Vagina (tissue), 2 donors: ENCODE measurements at places on chromosomes 5 and 9.

DNA sequence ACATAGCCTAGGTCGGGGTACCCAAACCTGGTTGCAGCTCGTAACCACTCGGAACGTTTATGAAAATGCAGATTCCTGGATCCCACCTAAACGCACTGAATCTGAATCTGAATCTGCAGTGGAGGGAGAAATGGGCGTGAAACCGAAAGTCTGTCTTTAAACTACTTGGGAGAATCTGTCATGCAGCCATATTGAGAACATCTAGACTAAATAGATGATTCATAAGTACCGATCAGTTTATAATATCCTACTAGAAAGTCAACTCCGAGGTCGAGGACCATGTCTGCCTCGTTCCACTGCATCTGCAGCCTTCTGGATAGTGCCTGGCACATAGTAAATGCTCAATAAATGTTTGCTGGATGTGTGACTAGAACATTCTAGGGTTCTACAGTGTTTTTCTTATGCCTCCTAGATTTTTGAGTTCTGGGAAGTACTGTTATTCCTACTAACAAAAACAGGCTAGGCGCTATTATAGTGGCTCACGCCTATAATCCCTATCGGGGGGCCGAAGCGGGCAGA is 632 bp downstream of the COQ4 start:
- no peak for DNase-seq

GRCh38 chr9:113886466-113886865 is 10.4 kb downstream of the ZNF618 start:
- DNase-seq = no peak

DNA sequence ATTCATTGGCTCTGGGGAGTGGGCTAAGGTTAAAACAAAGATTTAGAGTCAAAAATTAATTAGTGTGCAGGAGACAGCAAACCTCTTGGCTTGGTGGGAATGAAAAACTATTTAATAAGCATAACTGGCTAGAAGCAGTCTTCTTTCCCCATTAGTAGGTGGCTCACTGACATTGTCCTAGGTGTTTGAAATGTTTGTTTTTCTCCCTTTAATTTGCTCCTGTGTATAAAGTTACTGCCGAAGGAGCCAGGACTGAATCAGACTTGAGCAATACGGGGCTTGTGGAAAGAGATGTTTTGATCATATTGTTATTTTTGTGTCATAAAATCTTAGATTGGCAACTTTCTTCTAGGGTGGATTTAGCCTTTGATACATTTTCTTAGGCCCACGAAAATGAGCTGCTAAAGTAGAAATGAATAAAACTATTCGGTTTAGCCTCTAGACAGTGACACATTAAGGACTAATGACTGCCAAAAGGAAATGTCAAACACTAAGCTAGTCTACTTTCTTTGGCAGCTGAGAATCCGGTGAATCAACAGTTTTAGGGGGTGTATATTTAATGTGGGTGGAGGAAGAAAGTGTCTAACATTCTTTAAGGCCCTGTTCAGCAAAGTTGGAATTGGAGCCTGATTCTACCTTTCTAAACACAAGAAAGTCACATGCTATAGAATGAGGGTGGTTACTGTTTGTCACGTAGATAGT is 30.2 kb downstream of the LRRTM2 start:
- no peak for DNase-seq

DNA sequence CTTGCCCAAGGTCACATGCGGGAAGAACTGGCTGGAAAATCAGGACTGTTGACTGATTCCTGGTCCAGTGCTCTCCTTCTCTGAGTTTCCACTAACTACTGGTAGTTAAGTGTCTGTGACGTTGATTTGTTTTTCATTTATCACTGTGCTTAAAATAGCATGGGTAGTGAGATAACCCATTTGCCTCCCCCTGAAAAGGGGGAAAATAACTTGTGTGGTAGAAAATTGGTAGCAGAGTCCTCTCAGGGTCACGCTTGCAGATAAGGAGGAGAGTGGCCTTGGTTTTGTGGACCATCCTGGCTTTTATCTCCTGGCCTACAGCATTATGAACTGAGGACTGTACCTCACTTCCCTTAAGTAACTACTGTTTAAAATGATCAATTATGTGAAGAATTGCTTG is 10.9 kb downstream of the FUBP3 start:
- DNase-seq = no peak

DNA sequence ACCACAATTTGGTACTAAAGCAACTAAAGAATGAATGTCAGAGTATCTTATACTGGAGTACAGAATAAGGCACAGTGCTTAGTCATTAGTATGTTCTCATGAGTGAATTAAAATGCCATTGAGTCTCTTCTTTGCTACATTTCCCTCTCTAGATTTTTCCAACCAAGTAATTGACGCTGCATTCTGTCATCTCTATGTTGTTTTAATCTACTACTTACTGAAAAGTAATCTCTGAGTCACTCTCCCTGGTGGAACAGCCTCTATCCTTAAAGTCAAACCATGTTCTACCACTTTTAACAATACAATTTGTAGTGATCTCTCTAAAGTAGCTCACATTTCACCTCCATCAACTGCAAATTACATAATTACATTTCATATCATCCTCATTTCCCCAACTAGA is 495.1 kb downstream of the CDH18 start:
- no peak for DNase-seq

- no peak for DNase-seq
Observed at GRCh38 chr9:38382141-38382540, 10.4 kb upstream of the ALDH1B1 start.

DNA sequence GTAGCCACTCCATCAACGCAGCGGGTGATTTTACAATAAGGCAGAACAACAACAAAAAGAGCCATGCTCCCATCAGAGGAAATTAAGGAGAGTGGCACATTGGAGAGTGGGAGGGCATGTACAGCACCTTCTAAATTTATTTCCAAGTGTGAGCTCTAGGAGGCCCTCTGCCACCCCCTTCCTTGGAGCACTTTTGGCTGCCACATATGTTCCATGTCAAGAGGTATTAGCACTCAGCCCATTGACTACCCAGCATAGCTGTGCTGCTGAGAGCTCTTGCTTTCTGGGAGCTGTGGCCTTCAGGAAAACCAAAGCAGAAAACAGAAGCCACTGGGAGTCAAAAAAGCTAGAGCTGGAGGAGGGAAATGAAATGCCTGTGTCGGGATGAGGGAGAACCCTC is 200.2 kb upstream of the PANK3 start:
- DNase-seq = no peak

- no peak for DNase-seq
Observed at GRCh38 chr9:74858751-74859414, 28.8 kb downstream of the TRPM6 start.

DNA sequence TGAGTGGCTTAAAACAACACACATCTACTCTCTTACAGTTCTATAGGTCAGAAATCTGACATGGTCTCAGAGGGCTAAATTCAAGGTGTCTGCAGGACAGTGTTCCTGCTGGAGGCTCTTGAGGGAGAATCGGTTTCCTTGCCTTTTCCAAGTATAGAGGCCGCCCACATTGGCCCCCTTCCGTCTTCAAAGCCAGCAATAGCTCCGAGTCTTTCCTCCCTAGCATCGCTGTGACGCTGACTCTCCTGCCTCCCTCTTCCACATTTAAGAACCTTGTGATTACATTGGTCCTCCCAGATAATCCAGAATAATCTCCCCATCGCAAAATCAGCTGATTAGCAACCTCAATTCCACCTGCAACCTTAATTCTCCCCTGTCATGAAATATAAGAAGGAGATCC is 81.3 kb upstream of the IER5L start:
- DNase-seq = no peak

- DNase-seq = no peak
Observed at GRCh38 chr5:140301136-140301535, 1.8 kb downstream of the PFDN1 start.

- no peak for DNase-seq
Observed at GRCh38 chr5:97065475-97065874, 76.9 kb downstream of the LIX1 start.

GRCh38 chr5:44797841-44798240 is 10.9 kb upstream of the MRPS30 start:
- DNase-seq = no peak
